ENCODE measurements at places on chromosomes 7 and 10.

- no peak for DNase-seq
These were observed 145.5 kb upstream of the AGR3 start for GRCh38 chr7:17027143-17027788.

DNA sequence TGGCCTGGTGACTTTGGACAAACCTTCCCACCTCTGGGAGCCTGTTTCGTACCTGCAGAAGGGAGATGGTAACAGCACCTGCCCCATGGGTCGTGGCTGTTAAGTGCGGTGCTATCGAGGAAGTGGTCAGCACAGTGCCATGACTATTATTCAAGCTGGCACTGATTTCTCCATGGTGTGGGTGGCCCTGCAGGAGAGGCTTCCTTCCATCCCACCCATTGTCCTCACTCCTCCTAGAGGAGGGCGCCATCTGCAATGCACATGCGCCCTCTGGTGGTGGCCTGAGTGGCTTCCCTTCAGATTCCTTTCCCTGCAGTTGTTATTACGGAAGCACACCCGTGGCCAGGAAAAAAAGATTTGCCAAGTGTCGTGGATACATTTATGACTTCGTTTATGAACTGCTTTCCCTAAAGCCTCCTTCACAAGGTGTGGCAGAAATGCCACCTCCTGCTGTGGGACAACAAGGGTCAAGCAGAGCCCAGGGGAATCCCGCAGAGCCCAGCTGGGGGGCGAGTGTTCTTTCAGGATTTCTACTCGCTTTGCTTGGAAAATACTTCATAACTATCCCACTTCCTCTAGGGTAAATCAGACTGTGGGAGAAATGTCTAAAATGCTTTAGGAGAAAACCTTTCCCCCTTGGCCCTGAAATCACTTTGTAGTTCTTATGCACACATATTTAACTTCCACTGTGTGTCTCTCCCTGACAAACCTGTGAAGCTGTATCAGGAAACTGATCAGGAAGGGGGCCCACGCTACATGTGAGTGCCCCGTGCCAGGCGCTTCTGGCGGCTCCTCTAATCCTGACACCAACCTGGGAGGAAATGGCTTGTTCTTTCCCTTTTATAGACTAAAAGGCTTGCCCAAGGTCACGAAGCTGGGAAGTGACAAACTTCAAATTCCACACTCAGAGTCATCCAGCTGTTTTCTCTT lies 98.0 kb upstream of the ANLN start:
- peak; percentile 58 for DNase-seq

DNA sequence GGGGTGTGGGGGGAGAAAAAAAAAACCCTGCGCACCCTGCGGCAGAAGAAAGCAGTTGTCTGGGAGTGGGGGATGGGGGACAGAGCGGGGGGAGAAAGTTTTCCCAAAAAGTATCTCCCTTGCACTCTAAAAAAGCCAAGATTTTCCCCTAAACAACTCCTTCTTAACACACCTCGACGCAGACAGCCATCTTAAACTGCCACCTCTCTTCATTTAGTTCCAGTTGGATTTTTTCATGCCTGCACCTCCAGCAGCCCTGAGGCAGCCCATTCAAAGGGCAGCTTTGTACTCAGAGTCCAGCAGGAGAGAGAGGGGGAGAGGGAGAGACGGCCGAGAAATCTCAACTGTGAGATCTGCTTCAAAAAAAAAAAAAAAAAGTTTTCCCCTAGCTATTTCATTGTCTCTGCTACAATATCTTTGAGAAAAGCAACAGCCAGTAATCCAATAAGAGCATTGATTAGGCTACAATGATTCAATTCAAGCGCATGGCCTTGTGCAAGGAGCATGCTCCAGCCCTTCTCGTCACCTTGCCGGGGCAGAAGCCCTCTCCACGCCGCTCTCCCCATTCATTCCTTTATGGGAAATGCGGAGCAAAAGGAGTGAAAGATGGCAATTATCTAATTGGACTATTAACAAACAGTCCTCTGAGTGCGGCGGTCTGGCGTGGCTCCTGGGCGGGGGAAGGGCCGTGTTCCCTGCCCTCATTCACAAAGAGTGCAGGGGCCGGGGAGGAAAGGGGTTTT lies 939 bp upstream of the VAX1 start:
- no peak for DNase-seq

- DNase-seq = no peak
These were observed 73.3 kb upstream of the ANLN start for GRCh38 chr7:36316319-36316718.
